Adrenal gland (tissue), 19 donors: ENCODE measurements at places on chromosomes 13 and 19. TPM values are rescaled to one million over a fixed set of nuclear protein-coding genes. Genes with fewer than 3 reads are reported as not detected.

GRCh38 chr13:26061947-26062346 lies 10.1 kb upstream of the SHISA2 start:
- no peak for DNase-seq

GRCh38 chr13:48804821-48805601 lies 151.3 kb downstream of the CYSLTR2 start:
- DNase-seq = no peak

- DNase-seq = no peak
These were observed 24.4 kb upstream of the DOCK9 start for GRCh38 chr13:99002172-99002710.

SHISA7 gene
- total RNA-seq = not detected

DIRAS1 gene
- total RNA-seq = 0.09 TPM

DNA sequence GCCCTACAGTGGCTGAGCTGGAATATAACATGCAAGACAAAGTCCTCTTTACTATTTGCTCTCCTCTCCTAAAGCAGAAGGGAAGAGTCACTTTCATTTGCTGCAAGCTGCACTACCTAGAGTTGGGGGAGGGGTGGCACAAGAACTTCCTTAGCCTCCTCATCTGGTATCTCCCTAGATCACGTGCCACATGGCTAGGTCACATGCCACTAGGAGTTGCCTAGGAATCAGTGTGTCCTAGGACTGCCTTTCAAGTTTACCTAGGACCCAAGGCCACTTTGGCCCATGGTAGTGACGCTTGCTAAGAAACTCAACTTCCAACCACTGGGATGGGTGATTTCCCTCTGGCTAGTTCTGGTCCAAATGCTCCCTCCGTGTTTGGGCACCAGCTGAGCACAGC lies 625.2 kb downstream of the DIAPH3 start:
- no peak for DNase-seq

- no peak for DNase-seq
These were observed 15.0 kb downstream of the SLC25A42 start for GRCh38 chr19:19078801-19079200.

DNA sequence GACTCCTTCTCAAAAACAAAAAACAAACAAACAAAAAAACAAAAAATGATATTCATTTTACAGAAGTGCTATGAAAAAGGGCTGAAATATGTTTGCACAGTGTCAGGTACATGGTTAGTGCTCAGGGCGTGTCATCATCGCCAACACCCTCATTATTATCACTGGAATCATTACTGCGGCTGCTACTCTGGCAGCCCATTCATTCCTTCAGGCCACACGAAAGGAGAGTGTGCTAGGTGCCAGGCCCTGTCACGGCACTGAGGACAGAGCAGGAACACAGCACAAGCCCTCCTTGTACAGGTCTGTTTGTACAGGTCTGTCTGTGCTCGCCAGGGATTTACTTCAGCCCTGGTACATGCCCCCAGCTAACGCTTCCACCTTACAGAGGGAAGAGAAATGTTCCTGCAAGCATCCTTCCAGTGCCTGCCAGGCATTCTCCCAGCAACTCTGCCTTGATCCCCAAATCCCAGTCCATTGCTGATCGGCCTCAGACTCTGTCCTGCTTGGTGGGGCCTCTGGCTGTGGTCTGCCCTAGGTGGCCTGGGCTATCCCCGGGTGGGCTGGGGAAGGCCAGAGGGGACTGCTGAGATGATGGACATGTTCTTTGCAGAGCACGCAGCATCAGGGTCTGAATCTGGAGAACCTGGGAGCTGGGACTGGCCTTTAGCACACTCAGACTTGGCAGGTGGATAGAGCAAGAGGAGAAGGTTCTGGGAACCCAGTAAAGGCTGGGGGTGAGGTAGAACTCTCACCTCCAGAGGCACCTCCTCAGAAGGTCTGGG lies 210.7 kb downstream of the URI1 start:
- DNase-seq = no peak

- DNase-seq = no peak
These were observed 1.0 kb upstream of the CTXN1 start for GRCh38 chr19:7926727-7927604.

FUT1 gene
- 2.3 TPM for total RNA-seq

DNA sequence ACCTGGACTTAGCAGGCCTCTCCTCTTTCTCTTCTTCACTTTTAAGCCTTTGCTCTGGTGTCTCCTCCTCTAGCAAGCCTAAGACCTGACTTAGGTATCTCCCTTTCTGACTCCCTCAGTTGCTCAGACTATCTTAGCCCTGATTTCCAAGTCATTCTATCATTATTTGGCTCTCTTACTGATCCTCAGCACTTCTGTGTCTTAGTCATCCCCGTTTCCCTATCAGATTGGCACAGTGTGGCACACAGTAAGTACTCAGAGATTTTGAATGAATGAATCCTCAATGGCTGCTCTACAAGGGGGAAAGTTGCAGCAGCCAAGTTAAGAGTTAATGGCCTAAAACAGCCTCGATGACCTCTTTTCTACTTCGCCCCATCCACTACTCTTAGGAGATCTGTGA lies 8.2 kb downstream of the KCTD12 start:
- DNase-seq = no peak

DNA sequence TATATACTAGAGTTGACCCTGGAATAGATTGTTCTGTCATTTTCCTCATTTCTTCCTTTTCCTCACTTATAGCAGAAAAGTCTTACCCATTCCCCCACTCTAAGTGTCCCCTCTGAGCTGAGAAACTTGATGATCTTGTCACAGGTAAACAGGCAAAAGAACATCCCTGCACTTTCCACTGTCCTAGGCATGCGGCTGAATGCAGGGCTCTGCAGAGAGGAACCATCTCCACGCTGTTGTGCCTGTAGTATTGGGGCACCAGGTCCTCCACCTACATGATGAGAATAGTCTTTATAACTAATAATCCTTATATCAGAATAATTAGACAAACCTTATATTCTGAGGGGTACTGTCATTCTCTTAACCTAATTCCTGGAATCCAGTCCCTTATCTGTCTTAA lies 211.3 kb downstream of the RBM26 start:
- DNase-seq = no peak

GRCh38 chr19:39752390-39752789 lies 14.6 kb upstream of the CLC start:
- DNase-seq = no peak

GRCh38 chr19:41546386-41546789 lies 29.6 kb upstream of the CEACAM21 start:
- DNase-seq = peak; percentile 35

DNA sequence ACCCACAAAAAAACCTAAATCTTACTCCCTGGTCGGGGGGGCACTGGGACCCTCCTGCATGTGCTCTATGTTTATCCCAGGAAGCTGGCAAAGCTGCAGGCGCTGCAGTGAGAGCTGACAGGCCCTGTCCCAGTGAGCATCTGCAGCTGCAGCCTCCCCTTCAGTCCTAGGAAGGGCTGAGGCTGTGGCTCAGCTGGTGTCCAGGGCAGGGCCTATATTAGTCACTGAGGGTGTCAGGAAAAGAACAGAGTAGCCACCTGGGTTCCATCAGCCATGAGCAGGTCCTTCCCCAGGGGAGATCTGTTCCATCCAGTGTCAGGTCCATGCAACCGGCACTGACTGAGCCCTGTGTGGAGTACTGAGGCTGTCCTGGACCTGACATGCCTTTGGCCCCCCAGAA lies 120.5 kb downstream of the TNFRSF19 start:
- no peak for DNase-seq

GPC6 gene
- total RNA-seq = 0.61 TPM

STOML3 gene
- total RNA-seq = not detected

DNA sequence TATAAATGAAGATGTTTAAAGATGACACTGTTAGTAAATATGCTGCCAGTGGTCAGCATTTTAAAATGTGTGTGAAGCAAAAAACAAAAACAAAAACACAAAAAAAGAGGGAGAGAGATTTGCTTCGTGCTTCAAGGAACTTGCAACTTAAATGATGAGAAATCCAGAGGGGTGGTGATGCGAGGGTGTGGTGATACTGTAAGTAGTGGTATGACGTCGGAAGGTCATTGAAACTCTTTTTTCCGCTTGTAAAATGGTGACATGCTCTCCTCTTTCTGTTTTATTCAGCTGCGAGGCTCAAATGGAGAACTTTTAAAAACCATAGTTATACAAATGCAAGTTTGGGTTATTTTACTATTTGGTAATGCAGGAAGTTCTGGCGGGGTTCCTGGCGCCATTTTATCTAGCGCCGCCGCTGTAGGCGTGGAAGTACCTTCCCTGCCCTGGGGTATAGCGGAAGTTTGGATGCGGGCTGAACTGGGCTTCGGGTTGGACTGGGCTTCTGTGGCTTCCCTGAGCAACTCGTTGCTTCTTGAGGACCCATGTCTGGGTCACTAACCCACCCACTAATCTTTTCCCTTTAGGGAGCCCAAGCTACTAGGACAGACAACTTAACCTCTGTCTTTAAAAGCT lies 34.8 kb downstream of the DGKH start:
- no peak for DNase-seq

DNA sequence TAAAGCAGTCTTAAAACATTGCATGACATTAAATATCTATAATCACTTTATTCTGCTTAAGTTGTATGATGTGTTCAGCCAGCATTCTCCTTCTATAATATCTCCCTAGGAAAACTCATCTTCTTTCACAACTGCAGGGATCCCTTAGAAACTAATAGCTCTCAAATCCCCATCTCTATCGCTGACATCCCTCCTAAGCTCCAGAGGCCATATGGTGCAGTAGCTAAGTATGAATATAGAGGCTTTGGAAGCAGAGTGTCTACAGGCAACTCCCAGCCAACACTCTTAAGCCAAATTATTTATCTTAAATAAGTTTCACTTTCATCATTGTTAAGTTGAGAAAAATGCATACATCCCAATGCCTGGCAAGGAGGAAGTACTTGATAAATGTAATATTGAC lies 349.5 kb upstream of the MIR17HG start:
- no peak for DNase-seq

GRCh38 chr13:106570299-106570852 lies 2.4 kb upstream of the ARGLU1 start:
- peak; percentile 95 for DNase-seq

DNA sequence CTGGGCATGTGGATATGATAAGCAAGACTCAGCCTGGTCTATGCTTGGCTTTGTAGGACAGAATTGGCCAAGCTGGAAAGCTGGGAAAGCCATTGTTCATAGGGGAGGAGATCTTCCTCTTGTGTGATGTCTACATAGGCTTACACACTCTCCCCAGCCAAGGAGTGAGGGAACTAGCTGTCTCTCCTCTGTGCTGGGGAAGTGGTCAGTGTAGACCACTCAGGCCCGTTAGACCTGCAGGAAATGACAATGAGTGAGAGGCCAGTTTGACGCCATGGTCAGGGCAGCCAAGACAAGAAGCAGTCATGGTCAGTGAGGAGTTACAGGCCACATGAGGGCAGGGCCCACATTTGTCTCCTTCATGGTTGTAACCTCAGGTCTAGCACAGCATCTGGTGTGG lies 159.1 kb upstream of the KL start:
- no peak for DNase-seq

DNA sequence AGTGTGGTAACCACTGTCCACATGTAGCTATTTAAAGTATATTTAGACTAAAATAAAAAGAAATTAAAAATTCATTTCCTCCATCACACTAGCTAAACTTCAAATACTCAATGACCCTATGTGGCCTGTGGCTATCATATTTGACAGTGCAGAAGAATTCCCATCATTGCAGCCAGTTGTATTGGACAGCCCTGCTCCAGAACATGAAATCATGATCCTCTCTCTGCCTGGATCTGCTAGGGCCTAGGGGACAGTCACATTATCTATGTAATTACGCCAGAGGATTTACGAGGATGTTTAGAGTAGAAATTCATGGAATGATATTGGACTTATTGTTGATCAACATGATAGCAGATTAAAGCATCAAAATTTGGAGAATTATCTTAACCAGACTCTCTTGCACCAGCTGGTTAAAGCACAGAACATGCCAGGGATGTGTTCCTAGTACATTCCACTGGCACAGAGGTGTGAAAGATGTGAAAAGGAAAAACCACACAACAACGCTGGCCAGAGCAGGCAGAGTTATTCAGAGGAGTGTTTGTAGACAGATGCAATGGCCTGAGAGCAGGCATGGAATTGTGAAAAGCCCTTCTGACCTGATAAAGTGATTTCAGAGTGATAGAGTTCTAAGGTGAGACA lies 108.9 kb upstream of the STARD13 start:
- DNase-seq = no peak

GRCh38 chr13:18948012-18948663 lies 233.5 kb downstream of the TUBA3C start:
- no peak for DNase-seq

ADM5 gene
- total RNA-seq = 0.21 TPM

- no peak for DNase-seq
These were observed 1.5 kb upstream of the MED25 start for GRCh38 chr19:49816590-49816989.

- DNase-seq = no peak
These were observed 36.1 kb downstream of the TBC1D4 start for GRCh38 chr13:75445717-75446499.

DNA sequence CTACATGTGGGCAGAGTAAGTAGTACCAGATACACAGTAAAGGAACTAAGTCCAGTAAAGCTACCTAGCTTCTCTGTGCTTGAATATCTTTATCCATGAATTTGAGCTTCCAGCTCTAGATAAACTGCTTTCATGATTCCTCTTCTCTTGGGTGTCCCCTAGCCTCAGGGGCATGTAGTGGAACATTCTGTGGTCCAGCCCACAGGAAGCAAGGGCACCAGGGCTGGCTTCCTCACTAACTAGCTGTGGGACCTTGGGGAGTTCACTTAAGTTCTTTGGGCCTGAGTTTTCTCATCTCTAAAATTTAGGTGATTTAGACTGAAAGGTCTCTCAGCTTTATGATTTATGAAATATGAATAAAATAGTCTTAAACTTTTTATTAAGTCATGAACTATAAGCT lies 185.7 kb downstream of the KATNAL1 start:
- no peak for DNase-seq

- no peak for DNase-seq
These were observed 4.9 kb downstream of the BAX start for GRCh38 chr19:48959341-48960239.

- DNase-seq = no peak
These were observed 22.5 kb downstream of the OBI1 start for GRCh38 chr13:78636495-78636894.

ZNF610 gene
- total RNA-seq = 10.2 TPM

PRR20B gene
- not detected for total RNA-seq

IL4I1 gene
- 1.9 TPM for total RNA-seq
